SK-N-SH treated with all-trans-retinoic acid at 6 μM for 48 hours (cell line): ENCODE measurements at places on chromosomes 13 and 19.

DNA sequence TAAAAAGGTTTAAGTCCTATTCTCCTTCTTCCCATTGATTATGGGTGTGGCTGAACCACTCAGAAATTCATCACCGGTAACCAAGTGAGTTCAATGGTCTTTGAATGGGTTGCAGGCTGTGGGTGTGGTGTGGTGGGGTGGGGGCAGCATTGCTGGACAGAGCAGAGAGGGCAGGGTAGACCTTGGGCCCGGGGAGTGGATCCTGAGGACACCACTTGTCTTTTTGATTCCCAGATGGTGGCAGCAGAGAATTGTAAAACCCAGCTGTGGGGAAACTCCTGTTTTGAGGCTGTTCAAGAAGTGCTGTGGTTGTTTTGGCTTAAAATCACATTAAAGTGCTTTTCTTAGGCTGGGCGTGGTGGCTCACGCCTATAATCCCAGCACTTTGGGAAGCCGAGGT lies 45.8 kb upstream of the RGCC start:
- peak; percentile 61; the same call in 2 of the 3 replicates for ATAC-seq

- no peak for ATAC-seq
Observed at GRCh38 chr13:46173656-46174055, 8.3 kb downstream of the LCP1 start.

- ATAC-seq: no peak
Observed at GRCh38 chr13:44840131-44840530, 149.1 kb downstream of the NUFIP1 start.

GRCh38 chr19:40332669-40333068 lies 15.5 kb downstream of the C19orf47 start:
- no peak for ATAC-seq

DNA sequence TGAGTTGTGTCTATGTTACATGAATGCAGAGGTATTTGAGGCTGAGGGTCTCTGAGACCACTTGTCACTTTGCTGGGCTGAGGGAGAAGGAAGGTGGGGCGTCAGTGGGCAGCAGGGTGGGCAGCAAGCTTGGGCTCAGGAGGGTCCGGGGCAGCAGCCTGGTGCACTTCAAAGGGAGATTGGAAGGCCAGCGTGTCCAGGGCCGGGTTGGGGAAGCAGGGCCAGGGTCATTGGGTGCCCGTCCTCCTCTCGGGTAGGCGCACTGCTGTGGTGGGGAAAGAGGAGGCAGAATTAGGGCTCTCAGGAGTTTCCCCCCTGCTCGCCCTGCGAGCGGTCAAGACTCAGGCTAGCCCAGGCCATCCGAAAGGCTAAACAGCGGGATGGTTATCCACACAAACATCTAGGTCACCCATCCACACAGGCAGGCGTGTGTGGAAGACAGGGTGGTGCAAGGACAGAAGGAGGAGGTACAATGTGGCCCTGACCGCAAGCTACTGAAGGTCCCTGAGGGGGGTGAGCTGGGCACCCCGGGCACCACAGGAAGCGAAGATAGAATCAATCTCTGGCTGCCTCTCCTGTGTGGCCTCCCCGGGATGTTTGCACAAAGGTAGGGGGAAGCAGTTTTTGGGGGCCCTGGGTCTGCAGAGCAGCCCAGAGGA lies 37.7 kb downstream of the MYO9B start:
- ATAC-seq: no peak

GRCh38 chr19:1459479-1459878 lies 9.6 kb downstream of the APC2 start:
- no peak for ATAC-seq

DNA sequence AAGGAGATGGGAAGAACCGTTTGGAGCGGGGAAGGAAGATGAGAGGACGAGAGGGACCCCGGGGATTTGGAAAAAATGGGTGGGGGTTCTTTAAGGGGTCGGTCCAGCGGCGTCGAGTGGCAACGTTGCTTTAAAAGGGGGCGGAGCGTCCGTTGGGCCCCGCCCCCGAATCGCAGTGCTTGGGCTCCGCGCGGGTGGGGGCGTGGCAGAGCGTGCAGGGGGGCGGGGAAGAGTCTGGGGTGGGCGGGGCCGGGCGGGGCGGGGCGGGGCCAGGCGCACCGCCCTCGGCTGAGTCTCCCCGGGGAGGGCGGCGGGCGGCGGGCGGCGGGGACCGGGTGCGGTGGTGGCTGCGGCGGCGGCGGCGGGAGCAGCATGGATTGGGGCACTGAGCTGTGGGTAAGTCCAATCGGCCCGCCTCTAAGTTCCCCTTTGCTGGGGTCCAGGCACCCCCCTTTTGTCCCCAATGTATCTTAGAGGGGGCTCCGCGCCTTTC lies at the start of gene TRIP10:
Gene TRIP10 (plus strand): TSS at position 291 of the 493 bp plus-strand sequence. CDS start 82 bp downstream, at position 373.
- peak; percentile 2; the same call in 1 of the 3 replicates for ATAC-seq

DNA sequence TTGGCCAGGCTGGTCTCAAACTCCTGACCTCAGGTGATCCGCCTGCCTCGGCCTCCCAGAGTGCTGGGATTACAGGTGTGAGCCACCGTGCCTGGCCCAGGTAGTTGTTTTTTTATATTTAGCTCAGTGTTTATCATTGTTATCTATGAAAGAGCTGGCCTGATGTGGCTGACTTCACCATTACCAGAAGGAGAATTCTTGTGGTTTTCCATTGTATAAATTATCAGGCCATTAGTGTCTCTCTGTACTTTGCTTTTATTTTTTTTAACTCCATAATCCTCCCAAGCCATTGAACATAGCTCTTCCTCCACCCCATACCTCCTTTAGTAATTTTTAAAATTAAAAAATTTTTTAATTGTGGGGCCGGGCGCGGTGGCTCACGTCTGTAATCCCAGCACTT lies 24.2 kb downstream of the CERS4 start:
- ATAC-seq: no peak

DNA sequence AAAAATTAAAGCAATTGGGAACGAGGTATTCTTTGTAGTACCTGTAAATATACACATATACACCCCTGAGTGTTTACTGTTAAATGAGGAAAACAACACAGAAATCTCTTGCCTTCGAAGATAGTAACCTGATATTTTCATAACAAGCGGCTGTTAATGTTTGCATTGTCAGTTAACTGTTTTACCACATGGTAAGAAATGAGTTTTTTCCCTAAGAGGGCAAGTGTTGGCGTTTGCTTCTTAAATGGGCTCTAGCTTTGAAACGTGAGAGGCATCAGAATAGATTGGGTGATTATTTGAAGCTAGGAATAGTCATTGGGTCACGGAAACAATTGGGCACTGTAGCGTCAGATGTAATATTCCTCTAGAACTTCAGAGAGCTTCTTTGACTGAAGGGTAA lies 22.0 kb upstream of the UPF3A start:
- no peak for ATAC-seq
